CD14-positive monocyte (primary cell): ENCODE measurements at places on chromosomes 2 and 18. TPM values are rescaled to one million over a fixed set of nuclear protein-coding genes. Genes with fewer than 3 reads are reported as not detected.
A peak's percentile ranks its signal among the peaks of the same experiment; 100 is the strongest.

Gene PPP1R1C
- not detected in 2 replicates for polyA plus RNA-seq

- DNase-seq: no peak
Observed at GRCh38 chr2:71704131-71704561, 250.8 kb downstream of the DYSF start.

GRCh38 chr18:48441405-48441881, 32.3 kb upstream of the ZBTB7C start:
- no peak for DNase-seq

Gene STARD6
- polyA plus RNA-seq: not detected in 2 replicates

DNA sequence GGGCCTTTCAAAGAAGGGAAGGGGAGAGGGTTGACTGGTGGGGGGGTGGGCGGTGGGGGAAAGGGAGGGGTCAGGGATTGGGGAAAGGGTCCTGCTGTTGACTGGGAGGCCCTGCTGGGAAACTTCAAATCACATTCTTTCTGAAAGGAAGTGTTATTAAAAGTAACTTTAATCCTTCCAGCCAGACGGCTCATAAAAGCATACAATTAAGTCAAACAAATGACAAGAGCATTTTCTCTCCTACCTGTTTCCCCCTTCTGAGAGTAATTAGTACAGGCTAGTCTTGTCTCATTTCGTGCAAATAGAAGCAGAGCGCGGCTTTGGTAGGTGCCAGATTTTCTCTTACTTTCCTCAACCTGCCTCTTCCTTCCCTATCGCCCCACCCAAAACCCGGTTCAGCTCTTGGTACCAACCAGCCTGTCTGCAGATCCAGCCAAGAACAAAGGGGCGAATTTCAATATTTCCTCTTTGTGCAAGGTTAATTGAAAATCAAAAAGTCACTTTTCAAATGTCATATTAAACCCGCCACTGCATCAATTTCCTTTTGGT, 2112.6 kb upstream of the PIK3C3 start:
- no peak for DNase-seq

- peak; percentile 95 for DNase-seq
Observed at GRCh38 chr2:42722320-42723190, 41.4 kb downstream of the OXER1 start.

DNA sequence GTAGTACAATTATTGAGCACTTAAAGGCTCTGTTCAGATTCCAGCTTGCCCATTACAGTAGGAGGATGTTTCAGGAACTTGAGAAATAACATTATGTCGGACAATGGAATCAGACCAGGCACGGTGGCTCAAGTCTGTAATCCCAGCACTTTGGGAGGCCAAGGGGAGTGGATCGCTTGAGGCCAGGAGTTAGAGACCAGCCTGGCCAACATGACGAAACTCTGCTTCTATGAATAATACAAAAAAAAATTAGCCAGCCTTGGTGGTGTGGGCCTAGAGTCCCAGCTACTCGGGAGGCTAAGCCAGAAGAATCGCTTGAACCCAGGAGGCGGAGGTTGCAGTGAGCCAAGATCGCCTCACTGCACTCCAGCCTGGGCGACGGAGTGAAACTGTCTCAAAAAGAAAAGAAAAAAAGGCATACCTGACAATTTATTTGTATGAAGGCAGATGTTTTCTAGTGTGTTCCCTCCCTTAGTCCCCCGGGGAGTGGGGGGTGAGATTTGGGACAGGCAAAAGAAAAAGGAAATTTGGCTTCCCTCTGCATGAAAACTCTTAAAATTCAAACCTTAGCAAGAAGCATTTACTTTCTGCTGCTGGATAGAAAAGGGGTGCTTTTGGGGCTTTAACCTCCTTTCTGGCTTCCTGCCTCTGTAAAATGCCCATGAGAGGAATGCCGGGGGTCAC, 13.7 kb upstream of the ZNF532 start:
- DNase-seq: no peak

GRCh38 chr2:86213699-86214502, 14.6 kb downstream of the MRPL35 start:
- no peak for DNase-seq

GRCh38 chr2:176914371-176914770, 298.2 kb upstream of the HNRNPA3 start:
- no peak for DNase-seq

GRCh38 chr18:49813069-49813318, 339 bp downstream of the ACAA2 start:
- peak; percentile 59 for DNase-seq

GRCh38 chr2:220103596-220103995, 476.2 kb downstream of the SLC4A3 start:
- no peak for DNase-seq

DNA sequence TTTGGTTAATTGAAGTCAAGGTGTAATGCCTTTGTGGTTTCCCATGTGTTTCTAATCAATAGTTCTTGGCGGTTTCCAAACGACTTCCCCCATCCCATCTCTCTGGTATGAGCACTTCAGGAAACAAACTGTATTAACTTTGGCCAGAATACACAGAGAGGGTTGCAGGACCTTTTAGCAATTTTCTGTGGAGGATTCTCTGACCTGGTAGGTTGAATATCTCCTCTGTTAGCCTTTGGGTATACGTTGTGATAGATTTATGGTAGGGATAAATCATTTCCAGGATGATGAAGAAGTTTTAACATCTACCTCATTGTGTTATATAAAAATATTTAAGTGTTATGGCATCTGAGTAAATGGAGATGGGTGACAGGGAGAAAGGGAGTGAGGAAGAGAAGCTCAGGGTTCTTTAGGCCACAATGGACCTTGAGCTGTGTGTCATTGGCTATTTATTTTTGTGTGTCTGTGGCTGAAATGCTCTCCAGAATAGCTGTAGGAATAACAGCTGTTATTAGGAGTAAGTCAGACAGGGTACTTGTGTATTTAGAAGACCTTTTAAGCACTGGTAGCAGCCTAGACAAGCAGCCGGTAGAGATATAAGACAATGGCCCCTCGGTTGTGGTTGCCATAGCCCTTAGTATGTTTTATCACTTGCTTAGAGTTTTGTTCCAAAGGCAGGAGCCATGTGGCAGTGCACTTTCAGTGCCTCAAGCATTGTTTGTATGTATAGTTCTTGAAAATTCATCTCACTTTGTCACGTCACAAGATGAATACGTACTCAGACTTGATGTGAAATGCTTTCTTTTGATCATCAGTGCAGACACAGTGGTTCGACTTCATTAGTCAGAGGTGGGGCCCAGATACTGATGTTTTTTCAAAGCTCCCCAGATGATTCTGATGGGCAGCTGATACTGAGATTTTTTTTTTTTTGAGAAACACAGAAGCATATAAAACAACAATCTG, 91.1 kb downstream of the FMNL2 start:
- DNase-seq: no peak

- no peak for DNase-seq
Observed at GRCh38 chr2:202165208-202165607, 73.2 kb downstream of the SUMO1 start.

- peak; percentile 18 for DNase-seq
Observed at GRCh38 chr2:45681675-45682074, 30.2 kb downstream of the PRKCE start.

- no peak for DNase-seq
Observed at GRCh38 chr2:190271783-190272456, 47.7 kb downstream of the HIBCH start.

DNA sequence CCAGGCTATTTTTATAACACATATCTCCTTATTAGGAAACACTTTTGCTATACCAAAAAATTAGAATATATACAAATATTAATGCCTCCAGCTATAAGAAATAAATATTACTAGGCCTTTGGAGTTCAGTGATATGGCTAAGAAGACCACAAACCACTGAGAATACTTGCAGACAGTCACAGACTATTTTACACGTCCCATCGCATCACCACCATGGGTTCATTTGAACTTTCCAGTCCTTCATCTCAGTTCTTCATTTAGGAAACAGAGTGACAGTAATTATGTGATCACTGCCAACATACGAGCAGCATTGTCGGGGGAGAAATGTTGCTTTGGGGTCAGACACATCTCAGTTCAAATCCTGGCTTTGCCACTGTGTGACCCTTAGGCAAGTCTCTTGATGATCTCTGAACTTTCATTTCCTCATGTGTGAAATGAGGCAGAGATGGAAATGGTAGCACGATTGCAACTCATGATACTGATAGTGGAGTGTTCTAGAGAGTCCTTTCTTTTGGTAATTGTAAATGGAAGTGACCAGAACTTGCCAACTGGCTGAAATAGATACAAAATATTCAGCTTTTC, 138.9 kb upstream of the NRP2 start:
- peak; percentile 14 for DNase-seq

Gene IL36A
- polyA plus RNA-seq: not detected in 2 replicates

Gene LYG2
- polyA plus RNA-seq: not detected

Gene SERPINB12
- not detected in 2 replicates for polyA plus RNA-seq

- DNase-seq: peak; percentile 49
Observed at GRCh38 chr2:118098307-118099030, 10.2 kb downstream of the INSIG2 start.

GRCh38 chr2:88066543-88066942, 1.1 kb upstream of the SMYD1 start:
- DNase-seq: no peak

DNA sequence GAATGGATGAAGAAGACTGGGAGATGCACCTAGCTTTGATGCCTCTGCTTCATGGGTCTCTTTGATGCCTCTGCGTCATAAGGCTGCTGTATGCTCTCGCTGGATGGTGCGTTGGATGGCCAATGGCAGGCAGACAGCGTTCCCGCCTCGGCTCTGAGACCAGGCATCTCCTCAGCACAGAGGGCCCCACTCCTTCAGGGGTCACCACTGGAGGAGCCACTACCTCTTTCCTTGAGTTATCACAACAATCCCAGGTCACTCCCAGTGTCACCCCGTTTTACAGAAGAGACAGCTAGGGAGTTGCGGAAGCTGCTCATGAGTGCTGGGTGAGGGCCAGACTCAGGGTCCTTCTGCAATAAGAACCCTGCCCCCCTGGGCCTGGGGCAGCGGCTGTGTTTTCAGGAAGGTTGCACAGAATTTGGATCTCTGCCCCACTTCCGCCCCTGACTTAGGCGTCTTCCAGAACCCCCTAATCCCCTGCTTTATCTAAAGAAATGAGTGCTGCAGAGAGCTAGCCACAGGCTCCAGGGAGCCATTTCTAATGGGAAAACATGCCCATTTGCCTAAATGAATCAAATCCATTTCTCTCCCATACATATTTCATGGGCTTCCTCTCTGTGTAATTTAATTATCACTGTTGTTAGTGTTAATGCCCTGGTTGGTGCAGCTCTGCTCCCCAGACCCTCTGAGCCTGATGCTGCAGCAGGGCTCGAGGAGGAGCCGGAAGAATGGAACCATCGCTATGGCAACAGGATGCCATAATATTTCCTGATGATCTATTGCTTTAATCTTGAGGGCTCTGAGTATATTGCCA, 131.8 kb upstream of the HS6ST1 start:
- DNase-seq: no peak

DNA sequence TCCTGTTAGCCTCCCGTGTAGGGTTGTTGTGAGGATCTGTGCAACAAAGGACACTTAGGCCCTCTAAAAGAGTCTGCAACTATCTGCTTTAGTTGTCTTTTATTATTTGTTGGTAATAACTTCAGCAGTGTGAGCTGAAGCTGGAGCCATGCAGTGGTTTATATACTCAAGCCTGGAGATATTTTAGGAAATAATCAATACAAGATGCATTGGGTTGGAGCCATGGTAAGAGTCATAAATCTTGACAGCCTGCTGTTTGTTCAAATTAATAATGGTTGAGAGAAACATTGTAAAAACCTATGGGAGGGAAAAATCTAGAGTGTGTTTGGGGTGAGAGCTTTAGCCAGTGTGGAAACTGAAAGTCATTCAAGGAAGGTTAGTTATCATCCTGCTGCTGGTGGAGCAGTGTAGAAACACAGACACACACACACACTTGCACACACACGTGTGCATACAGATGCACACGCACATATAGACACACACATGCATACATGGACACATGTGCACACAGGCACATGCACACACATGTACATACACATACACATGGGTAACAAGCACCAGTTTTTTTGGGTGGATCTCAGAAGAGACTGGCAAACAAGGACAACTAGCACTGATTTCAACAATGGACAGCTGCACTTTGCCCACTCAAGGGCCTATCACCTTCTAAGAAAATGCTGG, 51.0 kb downstream of the ACOXL start:
- no peak for DNase-seq

DNA sequence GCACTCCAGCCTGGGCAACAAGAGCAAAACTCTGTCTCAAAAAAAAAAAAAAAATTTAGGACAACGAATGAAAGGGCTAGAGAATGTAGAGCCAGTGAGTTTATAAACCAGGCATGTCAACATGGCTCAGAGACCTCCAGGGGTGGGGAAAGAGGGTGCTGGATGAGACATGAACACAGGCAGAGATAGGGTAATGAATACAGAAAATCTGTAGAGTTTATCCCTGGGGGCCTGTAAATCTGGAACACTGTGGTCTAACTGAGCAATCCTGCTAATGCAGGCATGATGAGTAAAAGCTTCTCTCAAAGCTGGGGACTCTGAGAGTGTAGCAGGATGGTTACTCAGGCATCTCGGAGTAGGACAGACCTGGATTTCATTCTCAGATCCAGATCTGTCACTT, 59.2 kb upstream of the IGFBP2 start:
- no peak for DNase-seq

Gene NAGK
- 654 and 789 TPM in 2 replicates for polyA plus RNA-seq

DNA sequence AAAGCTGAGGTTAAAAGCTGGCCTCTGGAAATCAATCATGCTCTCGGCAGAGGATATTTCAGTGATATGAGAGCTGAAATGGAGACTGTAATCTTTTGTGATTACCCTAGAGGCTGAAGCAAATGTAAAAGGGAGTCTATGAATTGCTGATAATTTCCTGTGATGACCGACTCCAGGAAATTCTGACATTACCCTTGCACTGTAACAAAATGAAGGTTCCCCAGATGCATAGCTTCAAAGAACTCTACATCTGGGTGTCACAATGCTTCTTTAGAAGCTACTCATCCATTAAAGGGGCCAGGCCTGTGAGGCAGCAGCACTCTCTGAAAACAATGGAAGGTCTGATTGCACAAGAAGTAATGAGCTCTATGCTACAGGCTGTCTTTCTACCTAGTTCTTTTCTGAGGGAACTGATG, 268.2 kb upstream of the SESTD1 start:
- DNase-seq: no peak

- no peak for DNase-seq
Observed at GRCh38 chr18:54607213-54608027, 16.4 kb downstream of the DYNAP start.

Gene MAP2
- not detected for polyA plus RNA-seq

GRCh38 chr2:96923810-96924774, 54.2 kb upstream of the SEMA4C start:
- DNase-seq: no peak

- DNase-seq: no peak
Observed at GRCh38 chr18:12821408-12821807, 62.6 kb downstream of the PTPN2 start.

DNA sequence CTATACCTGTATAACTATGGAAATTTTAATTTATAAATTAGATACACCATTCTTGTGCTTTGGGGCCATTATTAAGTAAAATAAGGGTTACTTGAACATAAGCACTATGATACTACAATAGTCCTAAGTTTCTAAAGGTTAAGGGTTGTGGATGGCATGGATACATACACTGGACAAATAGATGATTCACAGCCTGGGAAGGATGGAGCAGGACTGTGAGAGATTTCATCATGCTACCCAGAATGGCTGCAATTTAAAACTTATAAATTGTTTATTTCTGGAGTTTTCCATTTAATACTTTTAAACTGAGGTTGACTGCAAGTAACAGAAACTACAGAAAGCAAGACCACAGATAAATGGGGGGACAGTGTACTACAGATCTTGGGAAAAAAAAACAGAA, 295.8 kb upstream of the ZNF804A start:
- no peak for DNase-seq
